ENCODE measurements at places on chromosomes 12 and 14. TPM values are rescaled to one million over a fixed set of nuclear protein-coding genes. Genes with fewer than 3 reads are reported as not detected.
A peak's percentile ranks its signal among the peaks of the same experiment; 100 is the strongest.

GRCh38 chr14:55536204-55536708 is 43.8 kb upstream of the KTN1 start:
- no peak for DNase-seq

Gene SALL2
- total RNA-seq = 5.3 TPM

DNA sequence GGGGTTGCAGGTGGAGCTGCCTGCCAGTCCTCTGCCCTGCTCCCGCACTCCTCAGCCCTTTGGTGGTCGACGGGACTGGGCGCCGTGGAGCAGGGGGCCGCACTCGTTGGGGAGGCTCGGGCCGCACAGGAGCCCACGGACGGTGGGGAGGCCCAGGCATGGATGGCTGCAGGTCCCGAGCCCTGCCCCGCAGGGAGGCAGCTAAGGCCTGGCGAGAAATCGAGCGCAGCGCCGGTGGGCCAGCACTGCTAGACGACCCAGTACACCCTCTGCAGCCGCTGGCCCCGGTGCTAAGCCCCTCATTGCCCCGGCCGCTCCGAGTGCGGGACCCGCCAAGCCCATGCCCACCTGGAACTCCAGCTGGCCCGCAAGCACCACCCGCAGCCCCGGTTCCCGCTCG is 221.8 kb downstream of the BTG1 start:
- peak; percentile 62 for DNase-seq

GRCh38 chr14:20295067-20295466 is 10.7 kb downstream of the TTC5 start:
- no peak for DNase-seq

Gene ZNF385A
- total RNA-seq = 30.3 TPM

DNA sequence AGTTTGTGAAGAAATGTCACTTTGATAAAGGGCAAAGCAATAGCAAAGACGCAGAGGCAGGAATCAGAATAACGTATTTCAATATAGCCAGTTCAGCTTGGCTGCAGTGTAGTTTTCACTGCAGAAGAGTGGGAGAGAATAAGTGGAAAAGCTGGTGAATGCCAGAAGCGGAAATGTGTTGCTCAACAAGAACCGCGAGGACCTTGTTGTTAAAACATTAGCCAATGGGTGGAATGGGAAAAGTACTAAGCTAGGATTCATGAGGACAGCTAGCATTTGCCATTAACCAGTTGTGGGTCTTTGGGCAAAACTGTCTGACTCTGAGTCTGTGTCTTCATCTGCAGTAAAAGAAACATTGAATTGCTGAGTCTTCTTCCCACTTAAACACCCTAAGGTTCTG is 292.9 kb upstream of the GRIP1 start:
- DNase-seq = no peak

Gene MSI1
- not detected for total RNA-seq

Gene WDR89
- 18.9 TPM for total RNA-seq

GRCh38 chr12:77999074-77999715 is 168.5 kb downstream of the NAV3 start:
- no peak for DNase-seq

DNA sequence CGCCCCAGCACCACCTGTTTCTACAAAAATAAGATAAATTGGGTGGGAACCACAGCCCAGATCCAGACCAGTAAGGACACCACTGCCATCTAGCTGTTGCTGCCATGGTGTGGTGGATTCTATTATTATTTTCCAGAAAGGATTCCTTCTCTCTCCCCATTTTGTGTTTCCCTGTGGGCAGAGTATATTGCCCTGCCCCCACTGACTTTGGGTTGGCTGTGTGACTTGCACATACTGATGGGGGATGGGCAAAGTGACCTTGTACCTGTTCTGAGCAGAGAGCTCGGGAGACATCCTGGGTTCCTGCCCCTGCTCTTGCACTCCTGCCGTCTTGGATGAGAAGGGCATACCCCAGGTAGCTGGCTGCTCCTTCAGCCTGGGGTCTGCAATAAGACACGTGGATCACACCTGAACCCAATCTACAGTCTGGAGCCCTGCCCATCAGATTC is 24.3 kb downstream of the MOAP1 start:
- no peak for DNase-seq
